ENCODE measurements at places on chromosomes 4 and X. TPM values are rescaled to one million over a fixed set of nuclear protein-coding genes. Genes with fewer than 3 reads are reported as not detected.

SPATA4 gene
- not detected for total RNA-seq

DNA sequence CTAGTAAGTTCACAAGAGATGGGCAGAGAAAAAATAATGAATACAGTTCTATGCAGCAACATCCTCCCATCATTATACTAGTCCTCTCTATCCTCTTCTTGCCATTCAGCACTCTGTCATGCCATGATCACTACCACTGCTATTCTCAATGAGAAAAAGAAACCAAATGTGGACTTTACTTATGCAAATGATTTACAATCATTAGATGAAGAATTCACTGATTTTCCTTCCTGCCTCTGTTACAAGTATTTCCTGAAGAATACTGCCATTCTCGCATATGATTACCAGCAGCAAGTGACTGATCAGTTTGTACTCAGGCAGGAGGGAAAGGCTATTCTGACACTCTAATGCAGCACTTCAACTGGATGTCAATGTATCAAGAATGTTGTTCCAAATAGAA is 50.3 kb downstream of the WDFY3 start:
- no peak for DNase-seq
- H3K27ac ChIP-seq = no peak overlapping the region
- H3K4me3 ChIP-seq = peak overlapping the region; percentile 8
- H3K4me1 ChIP-seq = peaks cover 4% of the 10 kb centered on the region

DNA sequence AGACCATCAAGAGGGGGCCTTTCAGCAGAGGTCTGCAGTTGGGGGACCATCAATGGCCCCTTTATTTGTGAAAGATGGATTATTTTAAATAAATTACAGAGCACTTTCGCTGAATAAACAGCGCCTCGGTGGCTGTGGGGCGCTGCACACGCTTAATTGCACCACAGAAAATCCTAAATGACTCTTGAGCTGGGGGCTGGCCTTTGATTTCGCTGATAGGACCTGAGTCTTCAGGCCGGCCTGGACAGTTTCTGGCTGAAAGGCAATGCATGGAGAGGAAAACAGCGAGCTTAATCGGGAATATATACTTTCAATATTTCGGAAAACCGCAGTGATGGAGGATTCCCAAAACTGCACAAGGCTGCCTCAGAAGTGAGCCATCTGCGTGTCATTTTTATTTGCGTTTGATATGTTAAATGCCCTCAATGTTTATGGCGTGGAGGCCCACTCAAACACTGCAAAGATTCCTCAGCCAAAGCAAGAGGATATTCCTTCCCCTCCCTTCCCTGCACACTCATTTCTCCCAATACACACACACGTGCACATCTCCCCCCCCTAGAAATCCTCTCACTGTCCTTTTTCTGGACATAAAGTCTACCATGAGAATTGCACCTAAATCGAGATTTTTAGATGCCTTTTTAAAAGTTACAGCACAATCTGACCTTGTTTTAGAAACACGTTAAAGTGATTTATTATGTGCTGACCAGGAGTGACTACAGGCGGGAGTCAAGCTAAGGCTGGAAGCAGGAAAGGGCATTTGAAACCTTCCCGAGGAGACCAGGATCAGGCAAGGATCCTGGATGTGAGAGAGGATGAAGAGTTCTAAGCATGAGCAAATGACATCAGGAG is 340.7 kb downstream of the RAB28 start:
- H3K36me3 ChIP-seq = no peaks in the 10 kb centered on the region
- no peak overlapping the region for H3K4me3 ChIP-seq
- no peak for DNase-seq
- H3K4me1 ChIP-seq = no peaks in the 10 kb centered on the region
- no peaks in the 10 kb centered on the region for H3K27me3 ChIP-seq

GRCh38 chr4:132662456-132662855 is 486.6 kb upstream of the PCDH10 start:
- no peaks in the 10 kb centered on the region for H3K4me1 ChIP-seq
- no peak for DNase-seq
- no peak overlapping the region for H3K27ac ChIP-seq

DNA sequence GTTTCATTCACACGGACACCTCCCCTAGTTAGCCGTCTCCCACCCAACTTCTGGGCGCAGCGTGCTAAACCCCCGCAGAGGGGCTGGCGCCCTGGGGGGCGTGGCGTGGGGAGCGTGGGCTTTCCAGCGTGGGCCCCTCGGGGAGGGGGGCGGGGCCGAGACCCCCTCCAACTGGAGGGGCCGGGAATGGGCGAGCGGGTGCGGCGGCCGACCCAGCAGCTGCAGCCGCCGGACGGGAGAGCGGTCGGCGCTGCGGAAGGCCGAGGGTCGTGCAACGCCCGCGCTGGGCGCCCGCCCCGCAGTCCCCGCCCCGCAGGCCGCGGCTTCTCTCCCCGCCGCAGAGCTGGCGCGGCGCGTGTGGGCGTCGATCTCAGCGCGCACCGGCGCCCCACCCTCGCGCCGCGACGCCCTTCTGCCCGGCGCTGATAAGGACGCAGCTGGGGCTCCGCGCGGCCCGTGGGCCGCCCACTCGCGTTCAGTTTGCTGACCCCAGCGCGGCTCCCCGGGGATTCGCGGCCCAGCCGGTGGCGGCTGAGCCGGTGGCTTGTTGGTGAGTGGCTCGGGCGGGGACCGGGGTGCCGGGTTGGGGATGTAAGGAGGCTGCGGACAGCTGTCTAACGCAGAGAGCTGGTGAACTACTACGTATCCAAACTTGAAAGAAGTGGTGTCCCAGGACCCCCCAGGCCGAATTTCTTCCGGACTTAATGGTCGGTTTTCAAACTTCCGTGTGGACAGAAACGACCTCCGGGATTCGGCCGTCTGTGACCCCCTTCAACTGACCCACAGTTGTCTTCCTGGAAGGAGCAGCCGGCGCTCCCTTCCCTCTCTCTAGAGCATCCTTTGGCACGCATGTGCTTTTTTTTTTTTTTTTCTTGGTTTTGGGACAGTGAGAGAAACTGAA is 1.5 kb downstream of the FHDC1 start:
- no peak for DNase-seq
- peak overlapping the region; percentile 93 for H3K4me3 ChIP-seq
- H3K27me3 ChIP-seq = no peaks in the 10 kb centered on the region

GRCh38 chr4:54484383-54484782 is 173.4 kb upstream of the KIT start:
- H3K36me3 ChIP-seq = no peaks in the 10 kb centered on the region
- H3K4me1 ChIP-seq = no peaks in the 10 kb centered on the region
- H3K4me3 ChIP-seq = no peak overlapping the region
- DNase-seq = no peak

DNA sequence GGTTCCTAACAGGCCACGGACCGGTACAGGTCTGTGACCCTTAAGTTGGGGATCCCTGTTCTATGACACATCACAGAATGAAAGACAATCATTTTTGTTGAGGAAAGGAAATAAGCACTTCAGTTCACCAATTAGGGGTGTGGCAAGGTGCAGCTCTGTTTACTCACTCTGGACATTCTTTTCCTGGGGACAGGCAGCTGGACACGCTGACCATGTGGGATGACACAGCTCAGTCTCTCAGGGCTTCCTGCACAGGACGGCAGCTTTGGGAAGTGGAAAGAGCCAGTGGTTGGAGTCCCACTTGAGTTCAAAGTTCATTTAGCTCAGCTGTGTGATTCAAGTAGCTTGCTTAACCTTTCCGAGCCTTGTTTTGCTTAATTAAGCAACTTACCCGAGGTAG is 55.7 kb downstream of the NDNF start:
- no peak for DNase-seq
- no peak overlapping the region for H3K27ac ChIP-seq
- no peak overlapping the region for H3K4me3 ChIP-seq
- H3K36me3 ChIP-seq = no peaks in the 10 kb centered on the region
- H3K4me1 ChIP-seq = no peaks in the 10 kb centered on the region

- H3K27ac ChIP-seq = no peak overlapping the region
- peaks cover 3% of the 10 kb centered on the region for H3K4me1 ChIP-seq
- H3K27me3 ChIP-seq = no peaks in the 10 kb centered on the region
- peak; percentile 75 for DNase-seq
- no peaks in the 10 kb centered on the region for H3K36me3 ChIP-seq
- no peak overlapping the region for H3K4me3 ChIP-seq
These were observed 521.7 kb downstream of the PPARGC1A start for GRCh38 chr4:23368081-23368697.

GRCh38 chr4:27873596-27873995 is 1013.0 kb downstream of the STIM2 start:
- H3K4me1 ChIP-seq = no peaks in the 10 kb centered on the region
- H3K4me3 ChIP-seq = no peak overlapping the region
- DNase-seq = no peak
- H3K27ac ChIP-seq = no peak overlapping the region
- no peaks in the 10 kb centered on the region for H3K36me3 ChIP-seq
- H3K27me3 ChIP-seq = no peaks in the 10 kb centered on the region

DNA sequence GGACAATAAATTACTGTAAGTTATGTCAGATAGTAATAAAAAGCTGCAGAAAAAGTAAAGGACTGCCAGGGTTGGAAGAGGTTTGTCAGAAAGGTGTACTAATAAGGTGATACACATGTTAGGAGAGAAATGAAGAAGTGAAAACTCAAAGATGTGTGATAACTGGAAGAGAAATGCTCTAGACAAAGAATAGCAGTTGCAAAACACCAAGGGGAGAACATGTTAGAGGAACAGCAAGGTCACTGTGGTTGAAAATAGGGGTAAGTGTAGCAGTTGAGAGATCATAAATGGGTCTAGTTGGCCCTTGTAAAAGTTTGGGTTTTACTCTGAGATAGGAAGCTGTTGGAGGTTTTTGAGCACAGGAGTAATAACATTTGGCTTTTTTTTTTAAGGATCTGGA is 46.9 kb downstream of the HSPA4L start:
- no peak for DNase-seq
- no peaks in the 10 kb centered on the region for H3K27me3 ChIP-seq
- H3K36me3 ChIP-seq = no peaks in the 10 kb centered on the region
- no peak overlapping the region for H3K4me3 ChIP-seq
- H3K27ac ChIP-seq = no peak overlapping the region

GRCh38 chr4:52408471-52408870 is 250.6 kb downstream of the USP46 start:
- no peaks in the 10 kb centered on the region for H3K4me1 ChIP-seq
- H3K27ac ChIP-seq = no peak overlapping the region
- H3K36me3 ChIP-seq = peaks cover 6% of the 10 kb centered on the region
- H3K27me3 ChIP-seq = no peaks in the 10 kb centered on the region

DNA sequence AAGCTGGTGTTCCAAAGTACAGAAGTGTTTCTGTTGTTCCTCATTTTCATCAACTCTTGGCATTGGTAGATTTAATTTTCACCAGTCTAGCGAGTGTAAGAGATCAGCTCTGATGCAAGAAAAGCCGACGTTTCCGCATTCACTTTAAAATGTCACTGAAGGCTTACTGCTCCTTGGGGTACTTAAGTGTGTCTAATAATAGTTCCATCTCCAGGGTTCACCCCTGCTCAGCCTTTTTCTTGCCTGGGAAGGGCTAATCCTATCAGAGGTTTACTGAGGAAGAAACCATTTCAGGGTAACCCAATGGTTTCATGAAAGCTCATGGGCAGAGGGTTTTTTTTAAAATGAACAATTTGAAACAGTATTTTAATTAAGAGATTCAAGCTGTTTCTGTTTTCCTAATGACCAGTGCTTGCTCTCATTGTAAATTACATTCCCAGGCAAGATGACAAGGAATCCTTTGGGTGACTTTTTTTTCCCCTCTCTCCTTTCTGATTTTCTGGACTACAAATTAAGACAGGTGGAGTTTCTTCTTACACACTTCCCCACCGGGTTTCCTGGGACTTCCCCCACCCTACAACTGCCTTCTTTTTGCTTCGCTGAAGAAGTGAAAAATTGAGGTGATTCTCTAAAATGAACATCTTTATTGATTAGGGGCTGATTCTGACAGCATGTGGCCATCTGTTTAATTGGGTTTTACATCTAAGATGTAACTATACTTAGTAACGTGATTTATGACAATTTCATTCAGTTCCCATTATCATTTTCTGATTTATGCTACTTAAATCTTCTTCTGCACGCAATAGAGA is 78.7 kb upstream of the CBLL2 start:
- no peaks in the 10 kb centered on the region for H3K36me3 ChIP-seq
- no peaks in the 10 kb centered on the region for H3K4me1 ChIP-seq
- H3K27me3 ChIP-seq = no peaks in the 10 kb centered on the region
- DNase-seq = no peak
- H3K27ac ChIP-seq = no peak overlapping the region

DNA sequence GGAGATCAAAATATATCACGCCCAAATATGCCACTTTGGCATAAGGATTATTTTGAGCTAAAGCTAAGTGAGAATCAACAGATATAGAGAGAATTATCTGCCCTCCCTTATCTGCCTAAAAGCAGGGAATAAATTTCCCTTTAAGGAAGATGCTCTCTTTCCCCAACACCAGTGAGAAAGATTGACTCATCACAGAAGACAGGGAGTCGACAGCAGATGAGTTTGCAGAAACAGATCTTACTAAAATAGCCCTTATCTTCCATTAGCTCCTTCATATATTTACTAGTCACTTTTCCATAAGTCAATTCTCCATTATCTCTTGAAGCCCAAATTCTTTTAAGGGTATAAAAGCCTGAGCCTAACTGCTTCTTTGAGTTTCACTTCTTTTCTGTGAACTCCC is 156.6 kb downstream of the CAMK2D start:
- H3K27ac ChIP-seq = no peak overlapping the region
- H3K4me3 ChIP-seq = no peak overlapping the region
- no peaks in the 10 kb centered on the region for H3K4me1 ChIP-seq
- DNase-seq = no peak
- no peaks in the 10 kb centered on the region for H3K27me3 ChIP-seq

DNA sequence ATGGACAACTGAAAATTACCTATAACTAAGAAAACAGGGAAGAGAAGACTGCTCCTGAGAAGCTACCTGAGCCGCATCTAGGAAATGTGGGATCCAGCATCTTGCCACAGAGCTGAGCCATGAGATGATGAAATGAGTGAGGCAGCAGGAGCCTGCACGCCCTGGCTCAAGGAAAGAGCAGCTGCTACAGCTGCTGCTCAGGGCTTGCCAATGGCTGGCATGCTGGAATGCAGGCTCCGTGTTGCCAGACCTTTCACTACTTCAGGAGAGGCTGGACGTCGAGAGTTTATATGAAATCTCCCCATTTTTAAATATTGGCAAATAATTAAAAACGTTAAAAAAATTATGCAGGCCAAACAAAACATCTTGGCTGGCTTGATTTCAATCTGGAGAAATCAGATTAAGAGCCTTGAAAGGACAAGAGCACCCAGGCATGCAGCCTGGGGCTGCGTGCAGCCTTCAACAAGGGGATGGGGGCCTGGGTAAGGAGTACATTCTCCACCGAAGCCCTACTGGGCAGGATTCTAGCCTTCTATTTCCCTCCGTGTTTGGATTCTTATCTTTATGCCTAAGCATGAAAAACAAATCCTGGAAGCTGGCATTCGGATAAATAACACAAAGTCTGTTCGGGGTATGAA is 227.6 kb downstream of the NR3C2 start:
- H3K27ac ChIP-seq = no peak overlapping the region
- H3K36me3 ChIP-seq = no peaks in the 10 kb centered on the region
- no peaks in the 10 kb centered on the region for H3K4me1 ChIP-seq
- DNase-seq = no peak

DNA sequence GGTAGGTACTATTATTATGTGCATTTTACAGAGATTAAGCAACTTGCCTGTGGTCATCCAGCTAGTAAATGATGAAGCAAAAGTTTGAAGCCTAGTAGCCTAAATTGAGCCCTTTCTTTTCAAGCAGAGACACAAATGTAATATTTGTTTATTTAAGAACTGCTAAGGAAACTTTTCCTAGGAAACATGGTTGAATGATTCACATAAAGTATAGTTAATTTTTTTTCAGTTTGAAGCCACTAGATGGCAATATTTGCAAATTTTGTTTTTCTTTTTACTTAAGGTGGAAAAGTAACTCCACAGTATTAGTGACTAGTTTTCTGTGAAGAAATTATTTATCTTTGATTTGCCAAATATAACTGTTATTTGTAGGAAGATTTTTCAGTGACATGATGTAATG is 52.8 kb upstream of the ANKRD17 start:
- H3K27ac ChIP-seq = no peak overlapping the region
- H3K36me3 ChIP-seq = no peaks in the 10 kb centered on the region
- no peaks in the 10 kb centered on the region for H3K4me1 ChIP-seq
- DNase-seq = no peak
- H3K4me3 ChIP-seq = no peak overlapping the region
